Suprapubic skin (tissue), 4 donors: ENCODE measurements at places on chromosomes 5 and 9. TPM values are rescaled to one million over a fixed set of nuclear protein-coding genes. Genes with fewer than 3 reads are reported as not detected.
A peak's percentile ranks its signal among the peaks of the same experiment; 100 is the strongest.

DNA sequence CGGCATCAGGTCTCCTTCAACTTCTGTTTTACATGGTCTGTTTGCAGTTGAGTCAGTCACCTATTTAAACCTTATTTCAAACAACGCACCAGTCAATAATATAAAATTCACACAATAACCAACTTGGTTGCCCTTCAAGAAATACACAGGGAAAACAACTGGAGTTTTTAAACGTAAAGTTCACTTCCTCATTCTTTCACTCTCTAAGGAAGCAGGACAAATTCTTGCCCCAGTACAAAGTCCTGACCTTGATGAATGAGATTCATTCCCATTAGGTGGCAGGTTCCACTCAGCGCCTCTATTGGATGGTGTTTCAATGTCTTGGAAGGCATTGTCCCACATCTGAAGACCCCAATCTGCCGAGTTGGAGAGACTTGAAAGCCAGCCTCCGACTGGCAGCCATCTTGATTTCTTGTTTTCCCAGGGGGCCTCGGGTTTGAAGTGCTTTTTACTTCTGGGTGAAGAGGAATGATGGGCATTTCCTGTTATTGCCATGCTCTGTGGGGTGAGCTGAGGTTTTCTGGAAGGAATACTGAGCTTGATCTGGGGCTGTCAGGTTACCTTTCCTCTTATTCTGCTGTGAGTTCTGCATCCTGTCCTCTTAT is 105.0 kb downstream of the ACER2 start:
- DNase-seq: no peak

Gene DMRT2
- 0.72 TPM for total RNA-seq

DNA sequence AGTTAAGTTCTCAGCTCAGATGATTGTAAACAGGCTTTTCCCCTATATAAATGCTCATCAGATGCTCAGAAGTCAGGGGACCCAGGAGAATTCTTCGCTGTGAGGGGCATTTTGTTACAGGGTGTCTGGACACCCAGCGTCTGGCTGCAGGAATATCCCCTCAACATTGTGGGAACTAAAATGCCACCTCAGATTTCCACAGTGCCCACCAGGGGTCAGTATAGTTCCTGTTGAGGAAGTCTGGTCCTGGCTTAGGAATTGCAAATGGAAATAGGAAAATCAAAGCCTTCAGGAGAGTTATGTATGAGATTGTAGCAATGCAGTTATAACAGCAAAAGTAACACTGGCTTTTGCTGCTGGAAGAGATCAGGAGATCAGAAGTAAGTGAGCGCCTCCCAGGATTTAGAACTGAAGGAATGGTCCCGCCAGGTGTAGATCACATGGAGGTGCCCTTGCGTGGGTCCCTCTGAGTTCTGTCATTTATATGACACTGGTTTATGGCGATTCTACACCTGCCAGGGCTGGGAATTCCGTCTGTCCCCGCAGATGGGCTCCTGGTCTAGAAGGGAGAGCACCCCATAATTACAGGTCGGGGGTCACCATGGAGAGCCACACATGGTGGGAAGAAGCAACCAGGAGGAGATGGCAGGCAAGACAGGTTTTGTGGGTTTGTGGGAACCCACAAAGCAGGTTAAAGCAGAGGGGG is 47.1 kb upstream of the CTSL start:
- DNase-seq: no peak

GRCh38 chr5:58456026-58456425 is 3.9 kb downstream of the PLK2 start:
- no peak for DNase-seq

DNA sequence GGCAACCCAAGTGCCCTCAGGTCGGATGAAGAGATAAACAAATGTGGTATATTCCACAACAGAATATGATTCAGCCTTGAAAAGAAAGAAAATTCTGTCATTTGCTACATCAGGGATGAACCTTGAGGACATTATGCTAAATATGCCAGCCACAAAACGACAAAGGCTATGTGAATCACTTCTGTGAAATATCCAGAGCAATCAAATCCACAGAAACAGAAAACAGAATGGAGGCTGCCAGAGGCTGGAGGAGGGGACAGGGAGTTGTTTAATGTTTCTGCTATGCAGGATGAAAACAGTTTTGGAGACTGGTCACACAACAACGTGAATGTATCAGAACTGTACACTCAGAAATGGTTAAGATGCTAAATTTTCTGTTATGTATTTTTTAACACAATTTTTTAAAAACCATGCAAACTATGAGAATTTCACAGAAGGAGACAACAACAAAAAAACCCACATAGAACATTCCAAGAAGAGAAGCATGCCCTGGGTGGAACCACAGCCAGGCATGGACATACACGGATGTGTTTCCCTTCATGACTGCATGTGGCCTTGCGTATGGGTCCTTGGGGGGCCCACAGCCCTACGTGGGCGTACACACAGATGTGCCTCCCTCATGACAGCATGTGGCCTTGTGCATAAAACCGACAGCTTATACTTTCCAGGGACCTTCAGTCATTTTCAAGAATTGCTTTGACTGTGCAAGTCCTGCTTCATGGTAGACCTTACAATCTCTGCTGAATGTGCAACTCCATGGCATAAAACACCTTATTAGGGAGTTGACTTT is 146.7 kb downstream of the ROR2 start:
- DNase-seq: no peak

DNA sequence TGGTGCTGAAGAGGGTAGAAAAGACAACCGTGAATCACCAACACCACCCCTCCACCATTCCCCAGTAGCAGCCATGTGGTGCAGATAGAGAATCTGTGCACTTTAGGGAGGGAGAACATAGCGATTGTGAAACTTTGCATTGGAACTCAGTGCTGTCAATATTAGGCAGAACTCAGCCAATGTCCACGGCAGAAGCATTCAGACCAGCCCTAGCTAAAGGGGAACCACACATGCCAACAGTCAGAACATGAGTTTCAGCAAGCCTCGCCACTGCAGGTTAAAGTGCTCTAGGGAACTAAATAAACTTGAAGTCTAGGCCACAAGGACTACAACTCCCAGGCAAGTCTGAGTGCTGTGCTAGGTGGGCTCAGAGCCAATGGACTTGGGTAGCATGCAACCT is 38.5 kb upstream of the DEPDC1B start:
- no peak for DNase-seq

GRCh38 chr5:149379177-149379761 is at the start of gene IL17B:
TSS of gene IL17B (minus strand) at chr5:149379292. CDS start at chr5:149379225, 67 bp downstream.
- no peak for DNase-seq

- no peak for DNase-seq
These were observed 24.2 kb upstream of the SIL1 start for GRCh38 chr5:139222346-139222745.

DNA sequence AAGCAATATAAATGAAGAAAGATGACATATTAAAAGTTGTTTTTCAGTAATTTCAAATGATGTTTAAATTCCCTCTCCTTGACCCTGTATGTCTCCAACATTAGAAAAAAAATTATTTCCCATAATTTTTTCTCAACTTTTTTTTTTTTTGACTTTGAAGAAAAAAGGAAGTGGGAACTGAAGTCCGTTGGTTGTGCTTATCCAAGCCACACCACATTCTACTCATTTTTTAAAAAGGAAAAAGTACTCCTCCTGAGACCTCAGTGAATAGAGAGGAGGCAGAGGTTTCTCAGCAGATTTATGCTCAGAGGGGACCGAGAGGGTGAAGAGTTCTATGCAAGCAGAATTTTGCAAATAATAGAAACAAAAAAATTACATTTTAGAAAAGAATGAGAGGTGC is 123.3 kb downstream of the PCSK5 start:
- no peak for DNase-seq

DNA sequence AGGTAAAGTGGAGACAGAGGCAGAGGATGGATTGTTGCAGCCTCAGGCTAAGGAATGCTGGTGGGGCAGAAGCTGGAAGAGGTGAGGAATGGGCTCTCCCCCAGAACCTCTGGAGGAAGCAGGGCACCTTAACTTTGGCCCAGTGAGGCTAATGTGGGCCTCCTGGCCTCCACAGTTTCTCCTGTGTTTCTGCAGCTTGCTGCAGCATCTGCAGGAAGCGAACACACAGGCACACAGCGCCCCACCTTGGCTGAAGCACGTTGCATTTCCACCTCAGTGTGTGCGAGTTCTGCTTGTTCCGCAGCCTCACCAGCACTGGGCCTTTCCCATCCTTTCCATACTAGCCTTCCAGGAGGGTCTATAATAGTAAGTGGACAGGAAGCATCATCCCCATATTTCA is 27.2 kb upstream of the ASS1 start:
- DNase-seq: no peak

- no peak for DNase-seq
These were observed 82.5 kb downstream of the UHRF2 start for GRCh38 chr9:6495466-6495865.

- DNase-seq: no peak
These were observed 595.4 kb downstream of the IRX1 start for GRCh38 chr5:4191041-4191440.

Gene PCDHGA8
- total RNA-seq: 1.6 TPM

- no peak for DNase-seq
These were observed 492 bp downstream of the RABL6 start for GRCh38 chr9:136808075-136808805.

DNA sequence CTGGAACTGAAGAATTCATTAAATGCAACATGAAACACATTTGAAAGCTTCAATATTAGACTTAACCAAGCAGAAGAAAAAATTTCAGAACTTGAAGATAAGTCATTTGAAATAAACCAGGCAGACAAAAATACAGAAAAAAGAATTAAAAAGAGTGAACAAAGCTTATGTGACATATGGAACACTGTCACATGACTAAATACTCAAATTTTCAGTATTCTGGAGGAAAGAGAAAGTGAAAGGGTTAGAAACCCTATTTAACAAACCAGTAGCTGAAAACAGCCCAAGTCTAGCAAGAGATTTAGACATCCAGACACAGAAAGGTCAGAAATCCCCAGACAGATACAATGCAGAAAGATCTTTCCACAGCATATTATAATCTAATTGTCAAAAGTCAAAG is 37.1 kb upstream of the SH3TC2 start:
- no peak for DNase-seq

- no peak for DNase-seq
These were observed 5.8 kb upstream of the TRIM41 start for GRCh38 chr5:181217111-181217802.

DNA sequence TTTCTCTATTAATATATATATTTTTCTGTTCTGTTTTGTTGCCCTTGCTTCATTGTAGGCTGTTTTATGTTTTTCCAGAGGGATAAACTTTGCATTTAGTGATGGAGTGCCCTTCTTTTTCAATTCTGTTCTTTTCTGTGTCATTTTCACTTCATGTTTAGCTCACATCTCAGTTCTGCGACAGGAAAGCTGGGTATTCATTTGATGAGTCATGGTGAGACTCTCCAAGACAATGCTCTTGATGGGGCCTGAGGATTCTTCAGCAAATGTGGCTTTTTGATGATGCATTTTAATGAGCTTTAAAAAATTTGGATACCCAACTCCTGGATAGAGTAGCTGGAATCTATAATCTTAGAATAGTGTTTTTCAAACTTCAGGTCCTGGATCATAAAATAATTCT is 56.5 kb upstream of the SPATA31D4 start:
- no peak for DNase-seq

- DNase-seq: no peak
These were observed 3.7 kb upstream of the UCK1 start for GRCh38 chr9:131534721-131535237.

DNA sequence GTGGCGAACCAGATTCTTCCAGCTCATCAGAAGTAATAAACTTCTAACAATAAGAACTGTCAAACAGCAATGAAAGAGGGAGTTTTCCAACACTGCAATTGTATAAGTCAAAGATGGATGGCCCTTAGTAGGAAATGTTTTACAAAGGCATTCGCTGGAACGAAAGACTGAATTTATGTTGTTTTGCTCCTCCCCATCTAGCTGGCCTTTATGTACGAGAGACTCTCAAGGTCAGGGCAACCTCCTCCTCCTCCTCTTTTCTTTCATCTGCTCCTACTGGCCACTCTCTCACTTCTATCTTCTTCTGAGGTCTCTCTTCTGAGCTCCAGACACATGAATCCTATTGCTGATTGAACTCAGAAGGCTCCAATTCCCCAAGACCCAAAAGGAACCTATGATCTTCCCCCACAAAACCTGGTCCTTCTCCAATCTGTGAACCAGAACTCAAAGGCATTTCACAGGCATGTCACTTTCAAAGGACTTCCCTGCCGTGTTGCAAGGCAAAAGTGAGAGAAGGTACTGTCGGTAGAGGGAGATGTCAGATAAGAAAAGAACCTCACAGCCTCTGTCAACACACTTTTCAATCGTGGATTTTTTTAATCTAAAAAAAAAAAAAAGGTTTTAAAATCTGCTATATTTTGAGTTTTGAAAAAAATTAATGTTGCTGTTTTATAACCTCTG is 28.5 kb upstream of the PUM3 start:
- no peak for DNase-seq

DNA sequence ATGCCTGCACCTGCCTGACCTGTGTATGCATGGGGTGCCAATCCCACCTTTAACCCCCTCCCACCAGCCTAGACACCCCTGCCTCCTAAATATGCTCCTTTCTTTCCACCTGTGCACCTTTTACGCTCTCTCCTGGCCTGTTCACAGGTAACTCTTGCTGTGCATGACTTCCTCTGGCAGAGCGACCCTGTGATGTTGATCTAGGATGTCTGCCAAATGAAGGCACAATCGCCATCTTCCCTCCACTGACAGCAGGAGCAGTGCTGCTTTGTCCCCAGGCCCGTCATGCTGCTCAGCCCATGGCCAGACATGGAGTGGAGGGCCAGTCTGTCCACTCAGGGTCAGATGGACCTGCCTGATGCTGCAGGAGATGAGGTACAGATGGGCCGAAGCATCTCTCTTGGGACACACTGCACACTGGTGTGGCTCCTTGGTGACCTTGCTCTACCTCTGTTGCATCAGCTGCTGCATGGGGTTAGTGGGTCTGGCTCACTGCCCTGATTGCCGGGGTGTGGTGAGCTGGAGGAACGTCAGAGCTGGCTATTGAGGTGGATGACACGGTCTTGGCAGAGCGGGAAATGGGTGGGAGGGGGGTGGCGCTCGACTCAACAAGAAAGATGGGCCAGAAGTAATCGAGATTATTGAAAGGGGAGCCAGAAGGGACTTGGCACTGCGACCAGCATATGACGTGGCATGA is 101.7 kb upstream of the PITX1 start:
- peak; percentile 85 for DNase-seq

GRCh38 chr5:33601881-33602280 is 161.1 kb downstream of the TARS1 start:
- no peak for DNase-seq

DNA sequence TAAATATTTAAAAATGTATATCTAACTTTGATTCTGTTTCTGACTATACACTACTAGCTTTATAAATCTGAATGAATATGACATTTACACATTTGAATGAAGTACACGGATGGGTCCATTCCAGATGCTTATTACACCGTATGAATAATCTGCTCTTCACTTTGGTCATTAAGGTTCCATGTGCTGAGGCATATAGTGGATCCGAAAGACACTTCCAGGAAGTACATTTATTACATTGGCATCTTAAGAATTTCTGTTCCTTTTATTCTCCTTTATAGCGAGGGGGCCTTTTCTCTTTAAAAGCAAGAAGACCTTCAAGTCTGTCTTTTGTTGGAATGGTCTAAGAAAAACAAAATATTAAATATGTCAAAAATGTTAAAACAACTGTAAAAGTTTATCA is 147.6 kb downstream of the AUH start:
- no peak for DNase-seq

Gene ARHGEF39
- total RNA-seq: 0.60 TPM

Gene FAM151B
- total RNA-seq: 3.3 TPM

Gene ADAMTS16
- not detected for total RNA-seq

GRCh38 chr5:58786035-58786434 is 203.2 kb downstream of the RAB3C start:
- no peak for DNase-seq

Gene TRPM6
- total RNA-seq: 0.53 TPM
